ENCODE measurements at places on chromosomes 5 and 9.

DNA sequence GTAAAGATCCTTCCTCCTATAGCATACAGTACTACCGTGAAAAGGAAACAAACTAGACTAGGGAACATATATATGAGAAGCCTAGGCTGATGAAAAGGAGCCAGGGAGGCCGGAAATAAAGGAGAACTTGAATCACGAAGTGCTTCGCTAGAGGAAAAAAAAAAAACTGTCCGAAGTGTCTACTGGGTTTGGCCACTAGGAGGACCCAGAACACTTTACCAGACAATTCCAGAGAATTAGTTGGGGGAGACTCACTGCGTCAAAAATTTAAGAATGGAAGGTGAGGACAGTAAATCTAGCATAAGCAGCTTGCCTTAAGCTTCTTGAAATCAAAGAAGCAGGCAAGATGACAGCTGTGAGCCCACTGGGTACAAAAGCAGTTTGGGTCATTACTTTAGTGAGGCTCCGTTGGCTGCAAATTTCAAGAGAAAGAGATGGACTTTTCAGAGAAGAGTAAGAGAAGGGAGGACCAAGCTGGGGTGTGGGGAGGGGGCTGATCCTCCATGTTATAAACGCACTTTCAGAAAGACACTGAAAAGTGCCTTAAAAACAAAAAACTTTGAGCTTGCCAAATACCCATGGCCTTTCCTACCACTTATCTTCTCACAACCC is 47.4 kb downstream of the P4HA2 start:
- no peak for DNase-seq

DNA sequence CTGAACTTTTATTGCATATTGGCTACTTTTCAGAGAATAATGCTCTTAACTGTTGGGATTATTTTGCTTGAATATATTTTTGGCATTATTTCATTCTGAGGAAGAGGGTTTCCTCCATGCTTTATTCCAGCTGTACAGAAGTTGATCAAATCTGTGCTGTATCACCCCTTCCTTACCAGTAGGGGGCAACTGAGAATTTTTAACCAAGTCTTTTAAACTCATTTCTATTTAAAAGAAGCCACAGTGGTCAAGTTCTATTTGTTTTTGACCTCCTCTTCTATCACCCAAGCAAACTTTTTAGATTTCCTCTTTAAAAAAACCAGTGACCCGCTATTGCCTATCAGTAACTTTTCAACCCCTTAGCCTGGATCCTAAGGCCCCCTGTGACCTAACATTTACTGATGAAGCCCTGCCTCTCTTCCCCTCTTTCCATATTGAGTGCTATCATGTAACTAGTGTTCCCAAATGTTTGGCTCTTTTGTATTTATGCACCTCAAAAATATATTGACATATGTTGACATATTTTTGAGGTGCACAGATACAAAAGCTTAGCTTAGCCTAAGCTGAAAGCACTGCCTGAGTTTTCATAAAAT is 80.6 kb downstream of the FBXO4 start:
- DNase-seq: no peak

DNA sequence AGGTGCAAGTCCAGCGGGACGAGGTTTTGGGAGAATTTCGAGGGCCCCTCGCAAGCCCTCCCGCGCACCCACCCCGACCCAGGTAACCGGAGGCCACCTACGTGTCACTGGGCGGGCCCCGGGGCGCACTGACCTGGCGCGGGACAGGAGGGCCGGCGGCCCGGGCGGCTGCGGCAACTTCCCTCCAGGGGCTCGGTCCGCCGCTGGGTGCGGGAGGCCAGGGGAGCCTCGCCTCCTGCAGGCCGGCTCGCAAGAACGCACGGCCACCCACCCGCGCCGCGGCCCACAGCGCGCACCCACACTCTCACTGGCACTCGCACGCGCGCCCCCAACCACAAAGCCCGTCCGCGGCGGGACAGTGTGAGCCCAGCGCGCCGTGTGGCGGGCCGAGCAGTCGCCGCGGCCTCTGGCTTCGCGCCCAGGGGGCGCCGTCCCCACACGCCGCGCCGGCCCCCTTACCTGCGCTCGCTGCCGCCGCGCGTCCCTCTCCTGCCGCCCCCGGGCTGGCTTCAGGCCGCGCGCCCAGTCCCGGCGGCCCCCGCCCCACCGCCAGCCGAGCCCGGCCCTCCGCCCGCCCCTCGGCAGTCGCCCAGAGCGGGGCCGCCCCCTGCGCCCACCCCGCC is 451 bp downstream of the LPAR1 start:
- DNase-seq: no peak

DNA sequence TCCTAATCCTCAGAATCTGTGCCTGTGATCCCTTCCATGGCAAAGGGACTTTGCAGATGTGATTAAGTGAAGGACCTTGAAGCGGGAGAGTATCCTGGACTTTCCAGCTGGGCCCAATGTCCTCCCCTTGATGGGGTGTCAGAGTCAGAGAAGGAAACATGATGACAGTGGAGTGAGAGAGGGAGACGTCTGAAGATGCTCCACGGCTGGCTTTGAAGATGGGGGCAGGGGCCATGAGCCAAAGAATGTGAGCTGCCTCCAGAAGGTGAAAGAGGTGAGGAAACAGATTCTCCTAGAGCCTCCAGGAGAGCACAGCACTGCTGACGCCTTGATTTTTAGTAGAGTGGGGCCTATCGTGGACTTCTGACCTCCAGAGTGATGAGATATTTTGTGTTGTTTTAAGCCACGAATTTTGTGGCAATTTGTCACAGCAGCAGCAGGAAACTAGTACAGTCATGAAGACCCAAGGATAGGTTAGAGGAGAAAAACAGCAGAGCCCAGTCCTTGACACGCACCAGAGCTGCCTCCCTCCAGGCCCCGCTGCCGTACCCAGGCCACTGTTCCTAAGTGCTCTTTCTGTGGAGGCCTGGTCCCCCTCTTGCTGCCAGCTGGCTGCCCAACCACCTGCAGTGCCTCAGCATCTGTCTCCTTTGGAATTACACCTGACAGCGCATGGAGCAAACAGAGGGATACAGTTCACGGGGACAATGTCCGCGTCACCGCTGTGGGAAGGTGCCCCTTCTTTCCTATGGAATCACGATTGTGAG is 78.1 kb downstream of the MACROH2A1 start:
- DNase-seq: no peak

- no peak for DNase-seq
These were observed 27.7 kb downstream of the FGF10 start for GRCh38 chr5:44361342-44362001.

DNA sequence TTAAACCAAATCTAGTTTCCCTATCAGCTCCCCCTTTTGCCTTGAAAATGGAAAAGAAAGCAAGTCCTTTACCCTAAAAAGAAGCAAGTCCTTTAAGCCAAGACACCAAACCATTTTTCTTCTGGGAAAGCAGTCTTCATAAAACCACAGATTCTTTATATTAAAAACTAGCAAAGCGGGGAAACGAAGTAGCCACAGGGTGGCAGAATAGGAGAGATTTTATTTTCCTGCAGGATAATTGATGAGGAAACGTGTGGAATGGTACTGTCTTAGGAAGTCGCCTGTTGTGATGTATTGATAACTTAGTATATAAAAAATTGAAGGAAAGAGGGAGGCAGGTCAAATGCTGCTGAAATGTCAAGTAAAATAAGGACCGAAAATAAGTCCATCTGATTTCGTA is 41.1 kb downstream of the ZNF883 start:
- no peak for DNase-seq

DNA sequence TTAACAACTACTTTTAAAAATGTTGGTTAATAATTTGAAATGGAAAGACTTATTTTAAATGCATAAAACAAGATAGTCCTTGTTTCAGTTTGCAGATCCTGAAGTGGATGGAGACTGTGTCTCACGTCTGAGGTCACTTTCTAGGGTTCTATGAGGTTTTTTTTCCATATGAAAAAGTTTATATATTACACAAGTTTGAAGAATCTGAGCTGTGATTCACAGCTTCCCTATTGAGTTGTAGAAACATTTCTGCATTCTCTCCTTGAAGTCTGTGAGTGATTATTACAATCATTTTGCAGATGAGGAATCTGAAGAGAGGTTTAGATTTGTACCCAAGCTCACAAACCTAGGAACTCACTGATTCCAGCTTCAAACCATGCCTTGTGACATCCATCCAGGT is 442.5 kb upstream of the KLF4 start:
- no peak for DNase-seq

- no peak for DNase-seq
These were observed 172.4 kb downstream of the SYK start for GRCh38 chr9:90974016-90974415.

GRCh38 chr9:61666310-61666709 is 476.5 kb downstream of the SPATA31A7 start:
- no peak for DNase-seq

- no peak for DNase-seq
These were observed 37.1 kb upstream of the LRRC14B start for GRCh38 chr5:154236-154635.

DNA sequence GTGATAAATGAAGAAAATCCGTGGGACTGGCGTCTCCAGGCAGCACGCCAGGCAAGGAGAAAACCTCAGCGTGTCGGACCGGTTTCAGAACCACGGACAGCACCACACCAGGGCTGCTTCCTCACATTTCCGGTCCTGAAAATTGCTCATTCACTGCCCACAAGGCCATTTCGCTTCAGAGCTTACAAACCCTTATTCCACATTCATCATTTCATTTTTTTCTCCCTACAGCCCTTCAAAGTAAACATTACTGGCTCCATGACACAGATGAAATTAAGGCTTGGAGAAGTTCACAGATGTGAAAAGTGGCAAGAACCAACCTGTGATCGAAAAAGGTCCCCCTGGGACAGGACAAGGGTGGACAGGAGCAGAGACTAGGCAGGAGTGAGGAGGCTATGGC is 1.5 kb upstream of the GPRIN1 start:
- peak; percentile 24 for DNase-seq

- no peak for DNase-seq
These were observed 52.8 kb upstream of the PHF2 start for GRCh38 chr9:93523518-93524144.

DNA sequence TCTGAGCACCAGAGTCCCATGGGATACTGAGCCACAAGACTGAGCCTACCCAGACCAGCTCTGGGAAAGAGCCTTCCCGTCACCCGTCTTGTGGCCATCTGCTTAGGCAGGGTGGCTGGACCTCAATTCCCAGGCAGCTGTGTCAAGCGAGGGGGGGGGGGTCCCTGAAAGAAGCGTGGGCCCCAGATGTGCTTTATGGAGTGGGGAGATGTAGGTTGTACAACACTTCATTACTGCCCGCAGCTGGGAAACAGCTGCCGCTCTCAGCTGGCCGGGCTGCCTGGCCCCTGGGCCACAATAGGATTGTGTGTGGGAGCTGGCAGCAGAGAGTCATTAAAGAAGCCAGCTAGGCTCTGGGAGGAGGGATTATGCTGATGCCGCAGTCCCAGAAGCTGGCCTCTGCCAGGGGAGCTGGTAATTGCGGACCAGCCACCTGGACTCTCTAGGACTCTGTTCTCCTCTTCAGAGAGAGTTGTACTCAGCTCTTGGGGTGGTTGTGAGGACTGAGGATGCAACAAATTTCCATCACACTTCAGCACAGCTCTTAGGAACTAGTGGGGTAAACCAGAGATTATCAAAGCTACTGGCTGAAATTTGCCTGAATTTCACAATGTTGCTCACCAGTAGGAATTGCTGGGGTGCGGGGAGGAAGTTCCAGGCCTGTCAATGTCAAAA is 145.4 kb downstream of the GADD45G start:
- no peak for DNase-seq

GRCh38 chr5:176883700-176884570 is 15.2 kb downstream of the HK3 start:
- no peak for DNase-seq

GRCh38 chr9:114259798-114260523 is 62.9 kb upstream of the ORM1 start:
- no peak for DNase-seq

GRCh38 chr5:98941131-98941883 is 12.5 kb upstream of the CHD1 start:
- no peak for DNase-seq

GRCh38 chr5:142358648-142359047 is 33.8 kb upstream of the SPRY4 start:
- DNase-seq: no peak

DNA sequence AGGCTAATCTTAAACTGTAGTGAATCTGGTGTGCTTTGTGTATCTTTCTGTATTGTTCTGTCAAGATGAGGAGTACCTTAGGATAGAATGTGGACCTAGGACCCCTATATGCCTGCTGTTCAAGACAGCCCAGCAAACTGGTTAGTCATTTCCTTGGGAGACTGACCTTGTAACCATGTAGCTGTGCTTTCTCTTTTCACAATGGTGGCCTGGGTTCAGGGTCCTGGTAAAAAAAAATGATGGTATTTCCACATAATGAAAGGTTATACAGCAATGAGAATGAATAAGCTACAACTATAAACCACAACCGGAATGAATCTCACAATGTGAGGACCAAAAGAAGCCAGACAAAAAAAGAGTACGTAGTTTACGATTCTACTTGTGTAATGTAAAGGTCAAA is 36.4 kb upstream of the F2RL1 start:
- no peak for DNase-seq

GRCh38 chr9:88477300-88477751 is 57.7 kb upstream of the NXNL2 start:
- no peak for DNase-seq

DNA sequence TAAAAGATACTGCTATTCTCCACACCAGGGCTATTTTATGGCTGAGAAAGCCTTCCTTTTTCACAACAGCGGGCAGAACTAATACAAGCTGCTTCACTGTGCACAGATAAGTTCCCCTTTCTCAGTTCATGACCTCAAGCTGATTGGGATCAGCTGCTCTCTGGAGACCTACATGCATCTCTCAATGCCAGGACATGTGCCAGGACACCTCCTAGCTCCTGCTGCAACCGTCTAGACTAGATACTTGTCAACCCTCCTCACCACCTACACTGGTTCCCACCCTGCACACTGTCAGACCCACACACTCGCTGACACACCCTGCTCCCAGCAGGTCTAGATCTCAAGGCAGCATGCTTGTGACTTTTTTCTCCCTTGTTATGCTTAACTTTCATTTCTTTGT is 39.8 kb downstream of the STARD4 start:
- DNase-seq: no peak

- DNase-seq: peak; percentile 63
These were observed 57.7 kb downstream of the DUSP1 start for GRCh38 chr5:172713113-172713808.

DNA sequence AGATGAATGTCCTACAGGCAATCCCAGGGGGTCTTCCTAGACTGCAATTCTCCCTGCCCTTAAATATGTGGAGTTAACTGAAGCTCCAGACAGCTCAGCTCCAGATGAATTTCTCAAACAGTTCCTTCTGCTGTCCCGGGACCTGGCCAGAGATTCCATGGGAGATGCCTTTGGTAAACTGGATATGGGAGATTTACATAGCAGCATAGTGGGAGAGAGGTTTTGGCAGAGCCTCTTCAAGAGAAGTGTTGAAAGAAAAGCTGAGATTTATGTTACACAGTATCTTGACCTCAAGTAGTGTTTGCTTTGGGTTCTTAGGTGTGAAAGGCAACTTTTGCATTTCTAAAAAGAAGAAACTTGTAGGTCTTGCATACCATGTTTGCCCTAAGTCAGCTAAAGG is 364.9 kb downstream of the ARRDC3 start:
- no peak for DNase-seq

Data from activated CD4-positive, alpha-beta T cell treated with anti-CD3 and anti-CD28 coated beads for 4 hours (primary cell).